ENCODE measurements at places on chromosomes 12 and 14. TPM values are rescaled to one million over a fixed set of nuclear protein-coding genes. Genes with fewer than 3 reads are reported as not detected.

DNA sequence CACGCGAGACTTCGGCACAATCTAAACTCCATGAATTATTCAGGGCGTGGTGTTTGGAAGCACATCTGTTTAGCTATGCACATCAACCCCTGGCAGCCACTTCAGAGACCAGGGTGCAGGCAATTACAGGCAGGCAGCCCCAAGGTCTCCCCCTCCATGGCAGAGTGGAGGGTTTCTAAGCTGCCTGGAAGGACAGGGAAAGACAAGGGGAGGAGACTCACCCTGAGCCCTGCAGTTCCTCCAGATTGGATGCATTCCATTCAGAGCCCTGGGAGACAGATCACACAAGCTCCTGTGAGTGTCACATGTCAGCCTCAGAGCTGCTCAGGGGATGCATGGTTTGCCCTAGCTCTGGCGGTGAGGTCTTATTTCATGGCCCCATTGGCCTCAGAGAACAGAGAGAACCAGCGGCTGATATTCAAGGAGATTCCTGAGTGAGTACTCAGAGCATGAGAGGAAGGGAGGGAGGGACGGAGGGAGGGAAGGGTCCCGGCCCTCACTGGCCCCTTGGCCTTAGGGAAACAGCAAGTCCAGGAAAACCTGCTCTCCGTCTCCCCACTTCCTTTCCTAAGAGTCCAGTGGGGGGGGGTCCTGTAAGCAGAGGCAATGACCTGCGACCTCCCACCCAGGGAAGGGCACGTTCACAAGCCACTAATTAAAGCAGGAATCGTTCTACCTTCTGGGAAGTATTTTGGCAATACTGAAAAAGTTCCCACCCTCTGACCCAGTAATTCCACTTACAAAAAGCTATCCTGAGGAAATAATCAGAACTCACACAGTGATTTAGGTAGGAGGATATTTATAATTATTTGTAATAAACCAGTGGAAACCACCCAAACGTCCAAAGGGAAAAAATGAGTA, 55.1 kb downstream of the SSH1 start:
- H3K27me3 ChIP-seq: no peaks in the 10 kb centered on the region
- no peak overlapping the region for H3K4me3 ChIP-seq
- H3K36me3 ChIP-seq: peaks cover 80% of the 10 kb centered on the region
- H3K27ac ChIP-seq: no peak overlapping the region
- peak; percentile 13 for DNase-seq

DNA sequence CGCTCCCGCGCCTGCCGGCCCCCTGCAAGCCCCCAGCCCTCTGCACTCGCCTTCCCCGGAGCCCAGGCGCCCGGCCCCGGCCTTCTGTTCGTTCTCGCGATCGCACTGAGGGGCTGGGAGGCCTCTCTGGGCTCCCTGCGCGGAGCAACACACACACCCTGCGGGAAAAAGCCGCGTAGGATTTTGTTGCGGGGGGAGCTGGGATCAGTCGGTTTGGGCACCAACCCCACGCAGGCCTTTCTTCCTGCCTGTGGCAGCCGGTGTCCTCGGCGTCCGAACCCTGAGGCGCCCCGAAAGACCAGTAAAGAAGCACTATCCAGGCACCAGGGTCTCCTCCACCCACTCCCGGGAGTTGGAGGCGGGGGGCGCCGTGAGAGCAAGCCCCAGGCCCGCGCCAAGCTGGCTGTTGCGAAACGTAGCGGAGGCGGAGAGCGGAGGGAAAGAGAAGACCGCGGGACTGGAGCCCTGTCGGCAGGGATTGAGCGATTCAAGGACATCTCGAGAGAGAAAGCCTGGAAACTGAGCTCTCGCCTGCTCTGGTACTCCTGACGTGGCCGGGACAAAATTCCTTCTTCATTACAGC, 1.9 kb upstream of the HOXC5 start:
- H3K27me3 ChIP-seq: no peaks in the 10 kb centered on the region
- no peak overlapping the region for H3K4me3 ChIP-seq
- no peaks in the 10 kb centered on the region for H3K36me3 ChIP-seq

- H3K36me3 ChIP-seq: peaks cover 4% of the 10 kb centered on the region
- DNase-seq: no peak
- no peaks in the 10 kb centered on the region for H3K27me3 ChIP-seq
- peaks cover 13% of the 10 kb centered on the region for H3K4me1 ChIP-seq
Observed at GRCh38 chr12:53070877-53071492, 8.2 kb downstream of the SPRYD3 start.

Gene C14orf39
- total RNA-seq: 0.17 TPM

GRCh38 chr12:946631-947030, 2.9 kb downstream of the RAD52 start:
- peak; percentile 7 for DNase-seq
- no peaks in the 10 kb centered on the region for H3K27me3 ChIP-seq
- H3K27ac ChIP-seq: no peak overlapping the region
- H3K4me1 ChIP-seq: peaks cover 3% of the 10 kb centered on the region

GRCh38 chr14:104678901-104679705, 10.3 kb upstream of the INF2 start:
- H3K4me1 ChIP-seq: peaks cover 62% of the 10 kb centered on the region
- H3K27ac ChIP-seq: peak overlapping the region; percentile 99
- no peak for DNase-seq
- no peak overlapping the region for H3K4me3 ChIP-seq

Gene TNFRSF1A
- total RNA-seq: 97.4 TPM

DNA sequence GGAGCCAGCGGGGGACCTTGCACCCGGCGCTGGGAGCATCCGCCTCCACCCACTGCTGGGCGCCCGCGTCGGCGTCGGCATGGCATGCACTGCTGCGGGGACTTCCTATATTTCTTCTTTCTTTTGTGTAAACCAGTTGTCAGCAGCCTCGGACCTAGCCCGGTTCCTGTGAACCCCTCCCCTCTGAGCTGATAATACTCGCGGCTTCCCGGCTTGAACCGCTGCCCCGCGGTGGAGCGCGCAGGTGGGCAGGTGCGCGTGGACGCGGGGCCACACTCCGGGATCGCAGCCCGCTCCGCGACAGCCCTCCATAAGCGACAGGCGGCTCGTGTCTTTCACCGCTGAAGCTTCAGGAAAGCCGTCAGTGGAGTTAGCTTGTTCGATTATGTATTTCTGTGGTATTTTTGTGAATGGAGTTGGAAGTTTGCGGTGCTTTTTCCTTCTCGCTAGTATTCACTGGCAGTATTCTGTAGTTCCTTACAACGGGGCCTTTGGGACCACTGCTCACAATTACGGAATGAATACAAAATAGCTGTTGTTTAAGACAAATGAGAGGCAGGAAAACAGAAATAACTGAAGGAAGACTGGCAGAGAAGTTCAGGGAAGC, 870 bp downstream of the BMAL2 start:
- H3K27ac ChIP-seq: peak overlapping the region; percentile 95
- peak overlapping the region; percentile 83 for H3K4me3 ChIP-seq
- peaks cover 73% of the 10 kb centered on the region for H3K4me1 ChIP-seq

- H3K27me3 ChIP-seq: no peaks in the 10 kb centered on the region
- no peak for DNase-seq
- H3K4me1 ChIP-seq: no peaks in the 10 kb centered on the region
- no peak overlapping the region for H3K27ac ChIP-seq
- H3K4me3 ChIP-seq: no peak overlapping the region
Observed at GRCh38 chr14:106277503-106277902, 751.1 kb downstream of the TMEM121 start.

- DNase-seq: no peak
- no peak overlapping the region for H3K4me3 ChIP-seq
- H3K36me3 ChIP-seq: no peaks in the 10 kb centered on the region
- no peaks in the 10 kb centered on the region for H3K27me3 ChIP-seq
- H3K27ac ChIP-seq: no peak overlapping the region
Observed at GRCh38 chr12:99367181-99367580, 280.4 kb upstream of the GARIN6 start.

Gene AKAP3
- 1.9 TPM for total RNA-seq

Gene FLVCR2
- 1.8 TPM for total RNA-seq

- no peaks in the 10 kb centered on the region for H3K36me3 ChIP-seq
- H3K27me3 ChIP-seq: no peaks in the 10 kb centered on the region
- H3K27ac ChIP-seq: no peak overlapping the region
- no peaks in the 10 kb centered on the region for H3K4me1 ChIP-seq
- DNase-seq: no peak
- no peak overlapping the region for H3K4me3 ChIP-seq
Observed at GRCh38 chr12:68595241-68595640, 15.5 kb upstream of the RAP1B start.

DNA sequence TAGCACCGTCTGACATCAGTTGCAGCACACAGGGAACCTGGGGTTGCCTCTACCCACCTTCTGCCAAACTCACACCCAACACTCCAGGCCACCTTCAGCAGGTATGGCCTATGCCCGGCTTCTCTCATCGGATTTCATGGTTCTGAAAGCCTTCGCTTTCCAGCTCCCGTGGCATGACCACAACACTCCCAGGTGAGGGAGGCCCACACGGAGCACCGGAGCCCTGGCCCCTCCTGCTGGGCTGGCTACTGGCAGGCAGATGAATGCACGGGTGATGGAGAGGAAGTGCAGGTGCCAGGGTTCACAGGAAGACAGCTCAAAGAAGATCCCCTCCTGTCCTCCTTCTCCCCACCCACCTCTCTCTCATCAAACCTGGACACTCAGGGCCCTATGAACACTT, 37.2 kb downstream of the CACNA2D4 start:
- H3K36me3 ChIP-seq: no peaks in the 10 kb centered on the region
- no peaks in the 10 kb centered on the region for H3K4me1 ChIP-seq
- H3K4me3 ChIP-seq: no peak overlapping the region
- H3K27ac ChIP-seq: no peak overlapping the region

GRCh38 chr14:24399447-24399822, 632 bp downstream of the NYNRIN start:
- H3K36me3 ChIP-seq: no peaks in the 10 kb centered on the region
- DNase-seq: no peak
- peak overlapping the region; percentile 64 for H3K4me3 ChIP-seq
- no peaks in the 10 kb centered on the region for H3K27me3 ChIP-seq

Gene GLTP
- total RNA-seq: 82.6 TPM

- no peak overlapping the region for H3K4me3 ChIP-seq
- peaks cover 6% of the 10 kb centered on the region for H3K4me1 ChIP-seq
- H3K27me3 ChIP-seq: no peaks in the 10 kb centered on the region
- no peak overlapping the region for H3K27ac ChIP-seq
- H3K36me3 ChIP-seq: no peaks in the 10 kb centered on the region
- no peak for DNase-seq
Observed at GRCh38 chr14:93073910-93074769, 41.6 kb downstream of the ITPK1 start.

Gene DYNLL1
- total RNA-seq: 283 TPM

Gene A2M
- not detected for total RNA-seq

DNA sequence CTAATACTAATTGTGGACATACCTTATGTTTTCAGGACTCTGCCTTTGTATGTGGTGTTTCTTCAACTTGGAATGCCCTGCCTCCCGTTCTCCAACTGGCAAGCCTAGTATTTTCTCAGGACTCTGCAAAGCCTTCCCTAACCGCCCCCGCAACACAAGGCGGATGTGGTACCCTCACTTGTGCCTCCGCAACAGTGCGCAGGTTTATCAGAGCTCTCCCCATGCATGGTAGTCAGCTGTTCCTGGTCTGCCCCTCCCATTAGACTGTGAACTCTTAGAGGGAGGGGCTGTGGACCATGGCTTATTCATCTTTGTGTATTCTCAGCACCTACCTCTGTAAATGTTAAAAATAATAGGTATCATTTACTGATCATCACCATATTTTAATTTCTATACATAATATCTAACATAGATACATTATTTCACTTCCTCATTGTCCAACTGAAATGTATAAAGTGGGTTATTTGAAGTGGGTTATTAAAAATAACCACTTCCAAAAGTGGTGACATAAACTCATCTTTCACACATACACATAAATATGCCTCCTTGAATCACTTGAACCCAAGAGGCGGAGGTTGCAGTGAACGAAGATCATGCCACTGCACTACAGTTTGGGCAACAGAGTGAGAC, 9.0 kb downstream of the LPAR5 start:
- H3K27me3 ChIP-seq: no peaks in the 10 kb centered on the region
- H3K36me3 ChIP-seq: no peaks in the 10 kb centered on the region
- H3K4me1 ChIP-seq: no peaks in the 10 kb centered on the region
- DNase-seq: no peak

- DNase-seq: no peak
- no peak overlapping the region for H3K27ac ChIP-seq
- peaks cover 28% of the 10 kb centered on the region for H3K36me3 ChIP-seq
Observed at GRCh38 chr14:73739174-73739898, 25.2 kb upstream of the PNMA1 start.

- no peak overlapping the region for H3K4me3 ChIP-seq
- peaks cover 25% of the 10 kb centered on the region for H3K4me1 ChIP-seq
- H3K27ac ChIP-seq: no peak overlapping the region
- no peak for DNase-seq
- no peaks in the 10 kb centered on the region for H3K36me3 ChIP-seq
- no peaks in the 10 kb centered on the region for H3K27me3 ChIP-seq
Observed at GRCh38 chr12:17020765-17021164, 414.8 kb upstream of the LMO3 start.

DNA sequence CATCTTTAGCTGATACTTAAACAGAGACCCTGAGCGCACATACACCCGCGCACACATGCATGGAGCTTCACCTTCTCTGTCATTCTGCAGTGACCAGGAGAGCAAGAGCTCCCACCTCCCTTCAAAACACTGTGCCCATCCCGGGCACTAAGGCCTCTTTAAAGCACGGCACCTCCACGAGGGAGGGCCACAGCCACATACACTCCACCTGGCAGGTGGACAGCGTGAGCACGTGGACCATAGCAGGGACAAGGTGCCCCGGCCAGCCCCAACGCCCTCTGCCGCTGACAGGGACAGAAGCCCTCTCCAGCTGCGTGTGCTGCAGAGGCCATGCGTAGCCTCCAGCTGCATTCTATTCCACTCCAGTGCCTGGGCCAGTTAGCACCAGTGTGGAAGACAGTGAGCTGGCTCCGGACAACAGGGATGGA, 5.4 kb downstream of the GAPDH start:
- H3K4me3 ChIP-seq: peak overlapping the region; percentile 36
- H3K4me1 ChIP-seq: peaks cover 22% of the 10 kb centered on the region
- peak overlapping the region; percentile 16 for H3K27ac ChIP-seq

- no peak for DNase-seq
- no peaks in the 10 kb centered on the region for H3K36me3 ChIP-seq
- no peak overlapping the region for H3K27ac ChIP-seq
- H3K27me3 ChIP-seq: no peaks in the 10 kb centered on the region
- no peak overlapping the region for H3K4me3 ChIP-seq
- peaks cover 9% of the 10 kb centered on the region for H3K4me1 ChIP-seq
Observed at GRCh38 chr12:114836609-114837008, 152.6 kb upstream of the TBX3 start.

GRCh38 chr14:61034416-61035120, 53.5 kb downstream of the SLC38A6 start:
- H3K4me1 ChIP-seq: peaks cover 11% of the 10 kb centered on the region
- no peak overlapping the region for H3K4me3 ChIP-seq
- no peaks in the 10 kb centered on the region for H3K27me3 ChIP-seq
- DNase-seq: peak; percentile 45
- no peak overlapping the region for H3K27ac ChIP-seq
- H3K36me3 ChIP-seq: no peaks in the 10 kb centered on the region

Gene TOMM20L
- total RNA-seq: not detected

DNA sequence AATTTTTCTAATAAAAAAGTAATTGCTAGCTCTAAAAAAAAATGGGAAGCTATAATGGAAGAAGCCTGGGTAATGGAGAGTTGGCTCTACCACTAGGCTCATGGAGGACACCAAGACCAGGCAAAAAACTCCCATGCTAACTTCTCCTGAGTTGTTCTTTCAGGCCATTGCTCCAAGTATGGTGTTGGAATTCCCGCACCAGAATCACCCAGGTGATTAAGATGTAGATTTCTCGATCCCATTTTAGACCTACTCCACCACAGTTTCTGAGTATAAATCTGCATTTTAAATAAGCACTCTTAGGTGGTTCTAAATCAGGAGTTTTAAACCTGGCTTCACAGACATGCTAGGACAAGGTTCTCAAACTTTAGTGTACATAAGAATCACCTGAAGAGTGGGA, 221.0 kb downstream of the EMP1 start:
- H3K27ac ChIP-seq: no peak overlapping the region
- DNase-seq: no peak
- no peaks in the 10 kb centered on the region for H3K36me3 ChIP-seq
- H3K4me3 ChIP-seq: no peak overlapping the region
- no peaks in the 10 kb centered on the region for H3K4me1 ChIP-seq
- no peaks in the 10 kb centered on the region for H3K27me3 ChIP-seq

Gene CDK17
- 23.9 TPM for total RNA-seq
